ENCODE measurements at places on chromosomes 4 and X.

DNA sequence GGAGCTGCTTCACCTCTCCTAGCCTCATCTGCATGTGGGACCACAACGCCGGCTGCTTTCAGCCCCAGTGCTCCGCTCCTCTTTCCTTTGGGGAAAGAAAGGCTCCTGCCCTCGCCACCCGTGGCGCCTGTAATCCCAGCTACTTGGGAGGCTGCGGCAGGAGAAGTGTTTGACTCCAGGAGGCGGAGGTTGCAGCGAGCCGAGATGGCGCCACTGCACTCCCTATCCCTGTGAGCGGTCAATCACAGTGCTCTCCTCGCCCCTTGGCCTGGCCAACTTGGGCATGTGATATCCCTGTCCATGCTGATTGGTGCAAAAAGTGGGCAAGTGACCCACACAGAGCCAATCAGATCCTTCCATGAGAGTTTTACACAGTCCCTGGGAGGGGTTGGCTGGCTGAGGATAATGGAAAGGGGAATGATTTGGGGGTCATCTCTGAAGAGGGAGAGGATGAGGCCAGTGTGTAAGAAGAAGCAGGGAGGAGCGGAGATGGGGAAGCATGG lies 56.2 kb downstream of the WFS1 start:
- DNase-seq: no peak

DNA sequence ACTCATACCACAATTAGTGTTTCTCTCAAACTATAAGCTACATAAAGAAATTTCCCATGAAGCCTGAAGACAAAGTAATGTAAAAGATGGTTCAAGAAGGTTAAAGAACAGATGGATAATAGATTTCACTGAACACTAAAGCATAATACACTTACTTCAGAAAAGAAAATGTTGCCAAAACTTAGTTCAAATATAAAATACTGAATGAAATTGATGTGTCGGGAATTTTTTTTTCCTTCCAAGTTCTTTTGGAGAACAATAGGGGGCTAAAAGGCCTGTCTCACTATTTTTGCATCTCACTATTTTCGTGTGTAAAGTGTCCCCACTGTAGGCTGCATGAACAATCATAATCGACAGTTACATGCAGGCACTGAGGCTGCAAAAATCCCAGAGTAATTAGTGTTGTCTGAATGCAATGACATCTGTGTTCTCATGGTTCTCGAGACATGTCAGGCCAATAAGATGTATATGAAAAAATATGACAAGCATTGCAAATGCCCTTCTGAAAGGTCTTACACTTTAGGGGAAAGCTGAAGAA lies 11.9 kb upstream of the MAB21L2 start:
- DNase-seq: no peak

DNA sequence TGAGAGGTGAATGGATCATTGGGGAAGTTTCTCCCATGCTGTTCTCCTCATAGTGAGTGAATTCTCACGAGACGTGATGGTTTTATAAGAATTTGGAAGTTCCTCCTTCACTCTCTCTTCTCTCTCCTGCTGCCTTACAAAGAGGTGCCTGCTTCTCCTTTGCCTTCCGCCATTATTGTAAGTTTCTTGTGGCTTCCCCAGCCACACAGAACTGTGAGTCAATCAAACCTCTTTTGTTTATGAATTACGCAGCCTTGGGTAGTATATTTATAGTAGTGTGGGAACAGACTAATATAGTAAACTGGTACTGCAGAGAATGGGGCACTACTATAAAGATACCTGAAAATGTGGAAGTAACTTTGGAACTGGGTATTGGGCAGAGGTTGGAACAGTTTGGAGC lies 7.8 kb upstream of the CTAG2 start:
- no peak for DNase-seq

GRCh38 chrX:119495734-119496726 lies 27.8 kb downstream of the SLC25A5 start:
- no peak for DNase-seq

GRCh38 chr4:31085689-31086088 lies 365.5 kb downstream of the PCDH7 start:
- DNase-seq: no peak

DNA sequence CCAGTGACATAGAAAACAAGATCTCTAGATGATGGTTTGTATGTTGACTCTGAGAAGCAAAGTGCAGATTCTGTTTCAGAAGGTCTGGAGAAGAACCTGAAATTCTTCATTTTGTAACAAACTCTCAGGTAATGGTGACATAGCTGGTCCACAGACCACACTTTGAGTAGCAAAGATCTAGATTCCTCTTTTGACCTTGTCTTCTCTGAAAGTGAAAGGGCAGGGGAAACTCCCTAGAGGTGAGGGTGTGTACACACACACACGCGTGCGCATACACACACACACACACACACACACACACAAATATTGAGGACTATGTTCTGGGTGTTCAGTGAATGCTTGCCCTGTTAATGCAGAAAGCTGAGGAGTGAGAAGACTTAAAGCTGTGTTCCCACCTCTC lies 110.1 kb downstream of the NHSL2 start:
- no peak for DNase-seq

- no peak for DNase-seq
These were observed 95.9 kb downstream of the CFAP299 start for GRCh38 chr4:80431203-80431965.
